ENCODE measurements at places on chromosomes 6 and 20. TPM values are rescaled to one million over a fixed set of nuclear protein-coding genes. Genes with fewer than 3 reads are reported as not detected.

- no peak for DNase-seq
These were observed 226.9 kb downstream of the SIM1 start for GRCh38 chr6:100237821-100238220.

The HLA-DPB1 gene
- 853 TPM for total RNA-seq

DNA sequence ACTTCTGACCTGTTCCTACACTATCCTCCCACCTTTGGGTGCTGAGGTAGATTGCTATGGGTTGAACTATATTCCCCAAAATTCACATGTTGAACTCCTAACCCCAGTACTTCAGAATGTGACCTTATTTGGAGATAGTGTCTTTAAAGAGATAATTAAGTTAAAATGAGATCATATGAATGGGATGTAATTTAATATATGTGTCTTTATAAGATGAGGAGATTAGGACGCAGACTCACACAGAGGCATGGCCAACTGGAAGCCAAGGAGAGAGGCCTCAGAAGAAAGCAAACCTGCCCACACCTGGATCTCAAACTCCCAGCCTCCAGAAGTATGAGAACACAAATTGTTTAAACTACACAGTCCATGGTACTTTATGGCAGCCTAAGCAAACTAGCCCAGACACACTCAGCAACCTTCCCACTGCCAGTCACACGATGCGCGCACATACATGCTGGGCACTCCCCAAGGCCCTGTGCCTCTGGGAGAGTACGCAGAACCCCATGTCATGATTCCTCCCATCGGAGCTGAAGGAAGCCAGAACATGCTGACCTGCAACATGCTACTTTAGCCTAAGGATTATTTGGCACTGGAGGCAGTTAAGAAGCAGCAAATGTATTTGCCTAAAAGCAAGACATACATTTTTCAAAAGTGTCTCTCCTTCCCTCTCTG, 8.9 kb upstream of the SLC22A1 start:
- no peak for DNase-seq

- no peak for DNase-seq
These were observed 9.2 kb upstream of the ZNF318 start for GRCh38 chr6:43378631-43379030.

DNA sequence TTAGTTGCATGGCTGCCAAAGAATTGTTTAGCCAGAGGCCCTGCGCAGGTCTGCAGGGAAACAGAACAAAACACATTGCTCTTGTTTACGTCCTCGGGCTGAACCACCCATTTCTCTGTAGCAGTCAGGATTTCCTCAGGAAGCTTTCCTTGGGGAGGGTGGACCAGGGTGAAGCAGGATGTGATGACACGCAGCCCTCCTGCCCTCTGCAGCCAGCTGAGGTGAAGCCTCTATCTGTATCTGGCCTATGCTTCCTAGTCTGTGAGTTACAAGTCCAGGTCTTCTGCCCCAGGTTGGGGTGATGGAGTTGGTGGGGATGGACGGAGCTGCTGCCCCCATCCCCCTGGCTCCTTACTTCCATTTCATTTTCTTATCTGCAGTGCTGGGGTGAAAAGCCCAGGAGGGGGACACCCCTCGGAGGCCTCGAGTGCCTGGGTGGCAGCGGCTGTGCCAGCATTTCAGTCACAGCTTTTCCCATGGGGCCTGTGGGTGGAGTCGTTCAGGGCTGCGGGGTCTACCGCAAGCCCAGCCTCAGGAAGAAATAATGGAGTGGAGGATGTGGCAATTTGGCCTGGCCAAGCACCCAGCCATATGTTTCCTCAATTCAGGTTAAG, 24.9 kb downstream of the SASH1 start:
- no peak for DNase-seq

DNA sequence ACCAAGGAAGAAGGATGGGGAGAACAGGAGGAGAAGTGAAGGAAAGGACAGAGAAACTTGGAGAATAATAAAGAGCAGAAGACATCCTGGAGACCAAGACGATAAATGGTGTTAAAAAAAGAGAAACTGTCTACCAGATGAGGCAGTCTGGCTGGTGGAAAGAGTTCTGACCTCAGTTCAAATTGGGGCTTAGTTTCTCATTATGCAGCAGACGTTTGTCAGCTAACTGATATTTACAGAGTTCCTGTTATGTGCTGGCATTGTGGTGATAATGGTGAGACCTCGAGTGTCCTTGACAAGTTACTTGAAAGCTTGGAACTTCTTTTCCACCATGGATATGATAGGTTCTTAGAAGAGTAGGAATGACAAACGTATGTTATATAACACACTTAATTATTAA, 142.7 kb downstream of the LRRC1 start:
- DNase-seq = no peak

DNA sequence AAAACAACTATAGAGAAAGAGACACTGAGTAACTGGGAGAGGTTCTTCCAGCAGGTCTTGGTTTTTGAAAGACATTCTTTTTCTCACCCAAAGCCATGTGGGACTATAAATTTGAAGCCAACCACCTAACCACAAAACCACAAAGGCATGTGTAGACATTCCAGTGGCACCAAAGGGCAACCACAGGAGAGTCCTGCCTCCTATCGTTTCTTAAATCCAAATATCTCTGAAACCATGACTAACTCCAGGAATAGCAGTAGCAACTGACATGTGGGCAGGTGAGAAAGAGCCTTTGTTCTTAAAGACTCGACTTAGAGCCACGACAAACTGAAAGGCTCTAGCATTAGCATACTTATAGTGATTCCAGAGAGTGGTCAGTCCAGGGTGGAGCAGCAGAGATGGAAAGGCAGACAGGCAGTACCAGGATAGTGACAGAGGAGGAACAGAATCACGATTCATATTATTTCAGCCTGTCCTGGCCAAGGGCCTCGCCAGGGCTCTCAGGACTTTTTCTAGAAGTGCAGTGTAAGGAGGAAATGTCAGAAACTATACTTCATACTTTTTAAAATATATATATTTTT, 9.4 kb upstream of the COL9A1 start:
- no peak for DNase-seq

The GSTA3 gene
- total RNA-seq = not detected

- peak; percentile 12 for DNase-seq
These were observed 208.2 kb downstream of the DLL1 start for GRCh38 chr6:170082531-170083187.

DNA sequence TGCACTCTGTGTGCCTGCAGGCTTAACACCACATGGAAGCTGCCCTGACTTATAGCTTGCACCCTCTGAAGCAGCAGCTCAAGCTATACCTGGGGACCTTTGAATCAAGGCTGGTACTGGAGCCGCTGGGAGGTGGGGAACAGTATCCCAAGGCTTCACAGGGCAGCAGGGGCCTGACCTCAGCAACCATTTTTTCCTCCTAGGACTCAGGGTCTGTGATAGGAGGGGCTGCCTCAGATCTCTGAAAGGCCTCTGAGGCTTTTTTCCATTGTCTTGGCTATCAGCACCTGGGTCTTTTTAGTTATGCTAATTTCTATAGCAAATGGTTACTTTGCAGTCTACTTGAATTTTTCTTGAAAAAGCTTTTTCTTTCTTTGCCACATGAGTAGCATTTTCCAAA, 80.2 kb upstream of the OPRM1 start:
- DNase-seq = no peak

The TCP11 gene
- not detected for total RNA-seq

The TRIM15 gene
- not detected for total RNA-seq

The RIPPLY2 gene
- total RNA-seq = not detected

- DNase-seq = no peak
These were observed 41.0 kb downstream of the PHF3 start for GRCh38 chr6:63676412-63677114.
